ENCODE measurements at places on chromosomes 16 and 17. TPM values are rescaled to one million over a fixed set of nuclear protein-coding genes. Genes with fewer than 3 reads are reported as not detected.

CD300LF gene
- total RNA-seq: not detected

CD300H gene
- not detected for total RNA-seq

SLC13A2 gene
- not detected for total RNA-seq

CSH2 gene
- total RNA-seq: not detected

BAHCC1 gene
- 8.5 TPM for total RNA-seq

MT4 gene
- not detected for total RNA-seq

CCL16 gene
- total RNA-seq: 2.8 TPM

OTOP2 gene
- total RNA-seq: not detected

MT1M gene
- 75.5 TPM for total RNA-seq

SMIM5 gene
- 2.0 TPM for total RNA-seq

RAB26 gene
- total RNA-seq: 1.1 TPM

DNA sequence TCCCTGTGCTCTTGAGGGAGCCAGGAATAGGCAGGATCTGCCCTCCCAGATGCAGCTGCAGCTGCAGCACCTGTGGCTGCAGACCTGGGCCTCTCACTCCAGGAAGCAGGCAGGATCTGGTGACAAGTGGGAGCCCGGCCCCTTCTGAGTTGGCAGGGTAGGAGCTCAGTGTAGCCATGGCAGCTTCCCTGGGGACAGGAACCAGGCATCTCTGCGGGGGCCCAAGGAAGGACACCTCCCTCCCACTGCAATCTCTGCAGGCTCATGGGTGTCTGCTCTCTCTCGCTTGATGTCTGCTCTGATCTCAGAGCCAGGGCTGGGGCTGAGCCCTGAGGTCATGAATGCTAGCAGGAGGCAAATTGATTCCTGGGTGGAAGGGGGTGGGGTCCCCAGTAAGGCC lies 592.5 kb upstream of the CA10 start:
- no peak for DNase-seq

- no peak for DNase-seq
These were observed 172.2 kb downstream of the PRKCB start for GRCh38 chr16:24007934-24008333.

GRCh38 chr16:57127037-57127763 lies 34.8 kb downstream of the CPNE2 start:
- DNase-seq: no peak

DNA sequence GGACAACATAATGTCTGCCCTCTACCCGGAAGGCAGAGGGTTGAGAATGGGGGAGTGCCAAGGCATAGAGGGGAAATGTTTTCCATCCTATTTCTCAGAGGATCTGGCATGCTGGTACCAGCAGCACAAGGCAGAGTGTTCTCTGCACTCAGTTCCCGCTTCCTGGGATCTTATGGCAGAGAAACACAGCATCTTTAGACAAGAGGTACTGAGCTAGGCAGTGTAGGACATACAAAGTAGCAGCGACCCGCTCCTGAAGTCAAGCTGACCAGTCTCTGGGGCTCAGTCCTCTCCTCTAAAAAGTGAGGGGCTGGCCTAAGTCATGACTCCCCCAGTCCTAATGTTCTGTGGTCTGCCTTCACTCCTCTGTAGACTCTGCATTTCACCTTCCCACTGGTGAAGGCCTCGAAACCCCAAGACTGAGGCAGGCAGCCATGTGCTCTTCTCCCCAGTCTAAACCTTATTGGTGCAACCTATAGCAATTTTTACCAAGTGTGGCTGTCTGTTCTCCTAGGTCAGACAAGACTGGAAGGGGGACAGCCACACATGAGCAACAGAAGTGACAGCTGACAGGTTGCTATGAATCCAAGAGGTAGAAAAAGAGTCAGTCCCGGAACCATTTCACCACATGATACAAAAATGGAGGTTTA lies 11.3 kb upstream of the TSPOAP1 start:
- DNase-seq: no peak

- DNase-seq: no peak
These were observed 922 bp upstream of the MRPL58 start for GRCh38 chr17:75011401-75012095.

- no peak for DNase-seq
These were observed 72.7 kb downstream of the STH start for GRCh38 chr17:46071796-46072195.

DNA sequence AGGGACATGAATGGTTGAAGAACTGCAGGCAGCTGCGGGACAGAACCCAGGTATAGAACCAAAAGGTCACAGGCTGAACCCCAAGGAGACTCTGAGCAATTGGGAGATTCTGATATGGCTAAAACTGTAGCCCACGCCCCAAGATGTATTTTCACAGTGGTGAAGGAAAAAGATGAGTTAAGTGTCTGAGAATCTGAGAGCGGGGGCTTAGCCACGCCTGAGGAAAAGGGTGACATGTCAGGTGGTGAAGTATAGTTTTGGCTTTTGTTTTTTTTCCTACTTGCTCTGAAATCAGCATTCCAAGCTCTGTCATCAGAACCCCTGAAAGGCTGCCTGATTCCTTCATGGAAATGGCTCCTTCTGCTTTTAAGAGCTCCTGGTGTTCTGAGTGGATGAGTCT lies 73.3 kb downstream of the AKAP1 start:
- no peak for DNase-seq

DNA sequence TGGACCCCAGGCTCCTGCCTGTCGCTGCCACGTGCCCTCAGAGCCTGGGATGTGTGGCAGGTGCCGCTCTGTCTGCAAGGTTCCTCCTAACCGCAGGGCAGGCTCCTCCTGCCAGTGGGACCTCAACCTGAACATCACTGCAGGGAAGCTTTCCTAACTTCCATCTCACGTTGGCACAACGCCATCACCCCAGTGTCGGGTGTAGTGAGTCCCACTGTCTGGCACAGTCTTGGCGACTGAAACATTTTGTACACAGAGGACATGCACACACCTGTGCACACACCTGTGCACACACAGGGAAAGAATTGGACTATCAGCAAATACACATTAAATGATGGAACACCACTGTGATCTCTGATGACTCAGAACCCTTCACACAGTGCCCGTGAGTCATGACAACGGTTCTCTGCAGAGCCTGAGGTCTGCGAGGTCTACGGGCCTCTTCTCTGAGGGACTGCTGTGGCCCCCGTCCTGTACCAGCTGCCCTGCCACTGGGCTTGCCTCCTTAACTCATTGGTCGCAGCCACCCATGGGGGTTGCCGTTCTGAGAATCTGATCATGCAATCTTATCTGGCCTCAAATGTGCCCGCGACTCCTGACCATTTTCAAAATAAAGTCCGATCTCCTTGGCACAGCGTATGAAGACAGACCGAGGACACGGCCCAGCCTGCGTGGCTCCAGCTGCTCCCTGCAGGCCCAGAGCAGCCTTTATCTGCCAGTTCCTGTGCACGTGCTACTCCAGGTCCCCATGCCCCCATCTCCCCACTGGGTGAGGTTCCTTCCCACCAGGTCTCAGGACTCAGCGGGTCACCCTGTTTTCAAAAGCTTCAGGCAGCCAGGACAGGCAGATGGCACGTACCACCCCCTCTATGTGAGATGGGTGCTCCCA lies 7.6 kb downstream of the CCDC57 start:
- DNase-seq: no peak

- no peak for DNase-seq
These were observed 24.3 kb downstream of the MGRN1 start for GRCh38 chr16:4648917-4649316.

DNA sequence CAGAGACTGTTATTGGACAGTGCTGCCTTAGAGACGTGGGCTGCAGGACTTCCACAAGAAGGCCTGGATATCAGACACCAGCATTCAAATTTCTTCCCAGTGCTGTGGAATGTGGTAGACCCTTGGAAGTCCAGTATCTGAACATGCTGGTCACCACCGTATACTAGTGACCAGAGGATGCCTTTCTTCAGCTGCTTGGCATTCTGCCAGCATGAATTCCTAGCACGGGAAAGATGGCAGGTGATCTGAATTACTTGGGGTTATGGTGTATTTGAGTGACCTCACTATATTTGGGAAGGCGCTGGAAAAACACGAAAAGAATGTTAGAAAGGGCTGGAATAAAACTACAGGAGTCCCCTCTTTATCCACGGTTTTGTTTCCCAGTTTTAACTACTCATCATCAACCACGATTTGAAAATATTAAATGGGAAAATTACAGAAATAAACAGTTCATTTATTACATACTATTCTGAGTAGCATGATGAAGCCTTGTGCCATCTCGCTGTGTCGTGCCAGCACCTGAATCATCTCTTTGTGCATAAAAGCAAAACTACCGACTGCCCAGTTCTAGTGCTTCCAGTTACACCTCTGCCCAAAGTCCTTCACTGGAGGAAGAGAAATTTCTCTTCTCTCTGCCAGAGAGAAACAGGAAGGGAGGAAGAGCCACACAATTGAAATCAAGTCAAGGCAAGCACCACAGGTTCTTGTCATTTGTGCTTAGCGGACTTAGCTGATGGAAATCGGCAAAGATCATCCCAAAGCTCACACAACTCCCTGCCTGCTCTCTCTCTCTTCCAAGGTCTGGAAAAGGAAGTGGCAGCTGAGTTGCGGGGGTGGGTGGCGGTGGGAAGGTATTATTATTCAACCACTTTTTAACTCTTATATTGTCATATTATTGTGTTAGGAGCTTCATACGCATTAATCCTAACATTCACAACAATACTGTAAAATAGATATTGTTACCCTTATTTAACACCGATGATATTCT lies 1.4 kb upstream of the CHST4 start:
- DNase-seq: no peak

- no peak for DNase-seq
These were observed 18.3 kb upstream of the CACNG4 start for GRCh38 chr17:66946251-66946650.

- DNase-seq: no peak
These were observed 51.6 kb downstream of the PRMT7 start for GRCh38 chr16:68362262-68362913.

DNA sequence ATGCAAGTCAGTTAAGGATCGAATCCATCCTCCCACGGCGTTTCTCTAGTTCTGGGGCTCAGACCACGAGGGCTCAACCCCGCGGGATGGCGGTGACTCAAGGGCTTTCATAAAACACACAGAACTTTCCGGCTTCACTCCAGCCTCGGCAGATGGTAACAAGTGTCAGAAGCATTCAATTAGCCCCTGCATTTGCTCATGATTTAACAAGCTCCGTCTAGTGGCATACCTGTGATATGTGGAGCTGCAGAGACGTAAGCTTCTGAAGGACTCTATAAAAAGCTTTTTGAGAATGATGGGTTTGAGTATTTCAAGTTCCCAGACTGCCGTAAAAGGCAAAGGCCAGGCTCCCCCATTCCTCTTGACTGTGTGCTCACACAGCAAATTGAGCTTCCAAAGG lies 91.3 kb upstream of the SEC14L1 start:
- DNase-seq: no peak

- no peak for DNase-seq
These were observed 610 bp upstream of the PEX12 start for GRCh38 chr17:35578929-35579432.

GRCh38 chr17:50371526-50371925 lies 1.5 kb downstream of the MRPL27 start:
- DNase-seq: no peak

- no peak for DNase-seq
These were observed 22.0 kb downstream of the C16orf87 start for GRCh38 chr16:46808997-46809396.

DNA sequence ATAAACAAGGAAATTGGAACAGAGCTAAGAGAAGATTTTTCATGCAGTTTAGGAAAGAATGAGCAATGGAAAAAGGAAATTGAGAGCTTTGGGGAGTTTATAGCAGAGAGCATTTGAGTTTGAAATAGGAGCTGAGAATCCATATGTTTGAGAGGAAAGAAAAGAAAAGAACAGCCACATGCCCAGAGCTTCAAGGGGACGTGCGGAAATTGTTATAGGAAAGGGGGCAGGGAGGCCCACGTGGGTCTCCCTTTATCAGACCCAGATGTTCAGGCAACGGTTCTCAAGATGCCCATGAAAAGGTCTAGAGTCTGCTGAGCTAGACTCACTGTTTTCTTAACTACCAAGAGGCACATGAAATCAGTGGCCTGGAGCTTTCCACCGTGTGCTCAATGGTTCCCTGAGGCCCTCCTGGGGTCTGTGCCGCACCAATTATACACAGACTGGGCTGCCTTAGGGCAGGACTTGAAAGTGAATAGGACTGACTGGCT lies 31.2 kb downstream of the CHD9 start:
- DNase-seq: no peak

DNA sequence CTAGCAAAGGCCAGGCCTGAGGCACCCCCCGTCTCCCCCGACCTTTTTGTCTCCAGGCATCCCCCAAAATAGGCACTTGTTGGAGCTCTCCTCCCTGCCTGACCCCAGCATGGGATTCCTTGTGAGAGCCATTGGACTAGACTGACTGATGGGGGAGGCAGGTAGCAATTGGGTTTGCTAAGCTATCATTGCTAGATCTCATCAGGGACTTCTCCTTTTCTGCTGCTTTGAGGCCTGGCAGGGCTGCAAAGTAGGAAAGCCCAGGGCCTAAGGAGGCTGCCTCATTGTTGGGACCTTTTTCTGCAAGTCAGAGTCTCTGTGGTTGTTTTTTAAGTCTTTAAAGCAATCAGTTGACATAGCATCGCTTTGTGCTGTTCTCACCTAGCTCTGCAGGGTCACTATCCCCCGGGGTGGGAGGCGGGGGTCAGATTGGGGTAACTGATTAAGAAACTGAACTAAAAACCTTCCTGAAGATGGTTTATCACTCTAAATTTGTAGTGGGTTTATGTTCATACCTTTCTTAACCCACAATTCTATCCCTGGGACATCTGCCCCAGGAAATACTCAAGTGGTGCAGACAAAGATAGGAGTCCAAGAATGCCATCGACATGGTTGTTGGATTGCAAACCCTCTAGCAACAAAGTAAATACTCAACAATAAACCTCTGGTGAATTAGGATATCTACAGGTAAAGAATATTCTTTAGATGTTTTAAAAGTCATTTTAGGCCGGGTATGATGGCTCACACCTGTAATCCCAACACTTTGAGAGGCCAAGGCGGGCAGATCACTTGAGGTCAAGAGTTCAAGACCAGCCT lies 28.0 kb downstream of the LLGL2 start:
- DNase-seq: no peak

DNA sequence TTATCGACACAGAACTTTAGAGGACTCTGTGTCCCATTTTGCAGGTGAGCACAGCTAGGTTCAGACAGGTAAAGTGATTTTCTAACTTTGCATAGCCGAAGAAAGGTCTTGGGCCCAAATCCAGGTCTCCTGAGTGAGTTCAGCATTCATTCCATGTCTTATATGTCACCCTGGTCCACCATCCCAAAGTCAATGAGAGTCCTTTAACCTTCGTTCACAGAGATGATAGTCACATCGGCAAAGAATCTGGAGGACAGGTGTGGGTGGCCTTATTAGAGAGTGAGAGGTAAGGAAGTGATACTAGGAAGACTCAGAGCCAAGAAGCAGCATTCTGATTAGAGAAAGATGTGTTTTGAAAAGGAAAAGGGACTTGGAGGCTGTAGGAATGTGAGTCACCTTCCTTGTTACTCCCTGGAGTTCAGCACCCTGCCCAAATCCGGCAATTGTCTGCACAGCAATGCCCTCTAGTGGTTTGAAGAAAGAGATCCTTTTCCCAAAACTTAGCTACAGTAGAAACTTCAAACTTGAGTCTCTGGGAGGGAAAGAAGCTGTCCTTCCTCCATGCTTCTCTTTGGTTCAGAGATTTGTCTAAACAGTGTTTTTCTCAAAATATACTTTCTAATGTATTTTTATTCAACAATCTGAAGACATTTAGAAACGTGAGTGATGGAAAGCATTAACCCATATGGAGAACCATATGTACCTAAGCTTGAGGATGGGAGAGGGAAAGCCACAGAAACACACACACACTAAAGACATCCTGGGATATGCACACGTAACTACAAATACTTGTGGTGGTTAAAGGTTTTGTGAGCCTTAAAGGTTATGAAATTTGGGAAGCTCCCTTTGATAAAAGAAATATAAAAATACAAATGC lies 96.4 kb upstream of the SHISA6 start:
- DNase-seq: no peak

- no peak for DNase-seq
These were observed 119.8 kb downstream of the CNTNAP4 start for GRCh38 chr16:76396977-76397376.
